T-helper 2 cell treated with Interferon-gamma antibody and Interleukin-4, amounts not matched to agents 100 ng/mL and 5 ng/mL, for 36 hours (primary cell): ENCODE measurements at places on chromosomes 1 and 21. TPM values are rescaled to one million over a fixed set of nuclear protein-coding genes. Genes with fewer than 3 reads are reported as not detected.

Gene FNDC5
- not detected in 2 replicates for total RNA-seq

Gene KLF18
- total RNA-seq = not detected in 2 replicates

Gene AMPD1
- total RNA-seq = not detected in 2 replicates

Gene EPHA10
- 0.07 TPM in 1 of 2 replicates, not detected in the other for total RNA-seq

Gene MAP3K7CL
- total RNA-seq = 3.7 and 5.1 TPM in 2 replicates

Gene HOOK1
- total RNA-seq = 1.9 and 2.2 TPM in 2 replicates

Gene SPRR1B
- not detected in 2 replicates for total RNA-seq

Gene C1QA
- total RNA-seq = not detected in 2 replicates

Gene HES2
- total RNA-seq = 0.89 and 0.93 TPM in 2 replicates

Gene OR2L5
- not detected in 2 replicates for total RNA-seq

Gene NEGR1
- not detected in 2 replicates for total RNA-seq

Gene AMY2A
- not detected in 2 replicates for total RNA-seq

Gene LENEP
- 0.59 TPM in 1 of 2 replicates, not detected in the other for total RNA-seq

Gene BCL10
- total RNA-seq = 26.9 and 27.3 TPM in 2 replicates

Gene C1orf174
- 28.5 and 28.6 TPM in 2 replicates for total RNA-seq

Gene SPRR2F
- not detected in 2 replicates for total RNA-seq

Gene MED8
- total RNA-seq = 34.6 and 36.9 TPM in 2 replicates

Gene HPDL
- total RNA-seq = 7.8 and 8.3 TPM in 2 replicates

Gene CFAP45
- total RNA-seq = 0.57 and 0.98 TPM in 2 replicates

Gene PTPRF
- 1.7 and 2.6 TPM in 2 replicates for total RNA-seq

Gene CD247
- 160 and 177 TPM in 2 replicates for total RNA-seq

Gene TRIM17
- total RNA-seq = 2.5 TPM in 2 replicates

Gene GCSAML
- 0.05 and 0.16 TPM in 2 replicates for total RNA-seq

Gene GUCA2A
- total RNA-seq = not detected in 2 replicates

Gene LEPR
- total RNA-seq = 1.9 and 2.0 TPM in 2 replicates

Gene UBE2U
- total RNA-seq = not detected in 2 replicates

Gene PIK3R3
- 3.7 and 5.5 TPM in 2 replicates for total RNA-seq

Gene HHAT
- 0.73 and 1.0 TPM in 2 replicates for total RNA-seq

Gene TNFSF4
- total RNA-seq = 1.4 and 1.5 TPM in 2 replicates

Gene TAS1R2
- not detected in 2 replicates for total RNA-seq

Gene HSPB7
- not detected in 2 replicates for total RNA-seq

Gene SPRR5
- total RNA-seq = not detected in 2 replicates

Gene CASP9
- total RNA-seq = 17.4 and 18.3 TPM in 2 replicates

Gene OR2T33
- not detected in 2 replicates for total RNA-seq

Gene TAS1R1
- total RNA-seq = not detected in 2 replicates
